Stimulated activated CD8-positive, alpha-beta memory T cell treated with anti-CD3 and anti-CD28 coated beads, Interleukin-2, amount 100 ng/mL, for 1 hour (primary cell): ENCODE measurements at places on chromosomes 1 and 21.

- no peak for DNase-seq
These were observed 618 bp upstream of the SERTAD4 start for GRCh38 chr1:210231846-210232510.

DNA sequence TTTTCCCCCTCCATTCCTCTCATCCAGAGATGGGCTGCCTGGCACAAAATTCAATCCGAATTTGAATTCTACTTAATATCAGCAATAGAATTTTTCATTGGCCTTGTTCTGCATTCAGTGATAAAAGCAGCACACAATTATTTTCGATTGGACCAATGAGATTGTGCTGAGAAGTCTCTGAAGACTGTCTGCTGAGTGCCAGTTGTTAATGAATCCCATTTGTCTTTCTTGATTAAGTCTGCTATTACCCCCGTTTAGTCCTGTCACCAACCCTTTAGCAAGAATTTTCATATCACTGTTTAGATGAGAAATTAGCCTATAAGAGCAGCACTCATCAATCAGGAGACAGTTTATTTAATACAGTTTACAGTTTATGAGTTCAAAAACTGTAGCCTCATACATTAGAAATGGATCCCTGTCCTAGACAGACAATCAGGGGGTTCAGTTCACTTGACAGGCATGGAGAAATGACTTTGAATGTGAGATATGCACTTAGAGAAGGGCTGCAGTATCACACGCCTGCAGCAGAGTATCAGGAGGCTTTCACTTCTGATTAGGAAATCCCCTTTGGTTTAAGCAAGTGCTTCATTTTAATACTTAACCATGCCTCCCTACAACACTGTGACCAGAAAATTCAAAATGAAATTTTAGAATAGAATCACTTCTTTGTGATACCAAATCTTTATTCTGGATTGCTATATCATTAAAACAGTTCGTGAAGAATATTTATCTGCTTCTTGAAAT lies 304.7 kb upstream of the PTBP2 start:
- DNase-seq: no peak

GRCh38 chr1:1326075-1326605 lies 1.5 kb downstream of the CPTP start:
- no peak for DNase-seq

DNA sequence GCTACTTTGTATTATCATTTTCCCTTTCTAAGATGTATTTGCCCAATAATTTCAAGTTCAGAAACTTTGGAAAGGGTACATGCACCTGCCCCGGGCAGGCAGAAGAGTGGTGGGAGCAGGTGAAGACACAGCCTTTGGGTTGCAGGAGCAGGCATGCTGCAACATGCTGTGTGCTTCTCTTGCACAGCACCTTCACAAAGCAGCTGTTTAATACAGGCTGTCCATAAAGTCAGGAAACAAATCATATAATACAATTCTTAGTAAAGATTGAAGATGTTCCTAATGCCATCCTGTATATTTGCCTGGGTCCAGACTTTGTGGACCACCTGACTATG lies 182.9 kb downstream of the ZNF281 start:
- DNase-seq: no peak

DNA sequence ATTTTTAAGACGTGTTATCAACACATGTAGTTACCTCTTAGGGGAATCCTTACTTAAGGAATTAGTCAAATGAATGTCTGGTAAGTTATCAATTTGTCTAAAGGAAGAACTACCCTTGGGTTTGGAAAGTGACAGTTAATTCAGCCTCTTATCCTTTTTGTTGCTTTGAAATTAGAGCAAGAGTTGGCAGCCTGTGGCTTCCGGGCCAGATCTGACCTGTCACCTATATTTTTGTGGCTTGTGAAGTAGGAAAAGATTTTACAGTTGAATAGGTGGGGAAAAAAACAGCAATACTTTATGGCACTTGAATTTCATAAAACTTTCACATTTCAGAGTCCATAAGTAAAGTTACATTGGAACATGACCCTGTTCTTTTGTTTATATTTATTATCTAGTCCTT lies 5.5 kb downstream of the MRPS6 start:
- DNase-seq: no peak

- no peak for DNase-seq
These were observed 41.8 kb downstream of the TRPM2 start for GRCh38 chr21:44395260-44395659.

GRCh38 chr1:1899266-1899966 lies 8.5 kb upstream of the GNB1 start:
- DNase-seq: no peak

DNA sequence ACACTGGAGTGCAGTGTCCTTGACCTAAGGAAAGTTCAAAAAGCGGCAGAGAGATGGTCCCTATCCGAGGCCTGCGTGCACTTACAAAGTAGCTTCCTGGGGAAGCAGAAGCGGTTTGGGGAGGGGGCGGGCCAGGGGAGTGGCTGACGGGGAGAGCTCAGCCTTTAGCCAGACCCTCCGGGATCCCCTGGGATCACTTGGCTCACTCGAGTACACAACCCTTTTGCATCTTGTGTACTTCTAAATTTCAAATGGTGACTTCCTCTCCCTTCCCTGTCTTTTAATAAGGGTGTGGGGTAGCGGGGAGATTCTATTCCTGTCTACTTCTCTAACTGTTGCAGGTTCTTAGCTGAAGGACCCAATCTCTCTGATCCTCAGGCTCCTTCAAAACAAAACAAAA lies 18.1 kb upstream of the SNX27 start:
- no peak for DNase-seq

GRCh38 chr1:99768524-99769245 lies 2.2 kb upstream of the FRRS1 start:
- no peak for DNase-seq

- no peak for DNase-seq
These were observed 83.4 kb upstream of the PLPPR4 start for GRCh38 chr1:99180915-99181314.

- no peak for DNase-seq
These were observed 25.0 kb downstream of the PBX1 start for GRCh38 chr1:164583835-164584539.

- DNase-seq: no peak
These were observed 67.0 kb downstream of the KIAA0319L start for GRCh38 chr1:35490250-35490649.

DNA sequence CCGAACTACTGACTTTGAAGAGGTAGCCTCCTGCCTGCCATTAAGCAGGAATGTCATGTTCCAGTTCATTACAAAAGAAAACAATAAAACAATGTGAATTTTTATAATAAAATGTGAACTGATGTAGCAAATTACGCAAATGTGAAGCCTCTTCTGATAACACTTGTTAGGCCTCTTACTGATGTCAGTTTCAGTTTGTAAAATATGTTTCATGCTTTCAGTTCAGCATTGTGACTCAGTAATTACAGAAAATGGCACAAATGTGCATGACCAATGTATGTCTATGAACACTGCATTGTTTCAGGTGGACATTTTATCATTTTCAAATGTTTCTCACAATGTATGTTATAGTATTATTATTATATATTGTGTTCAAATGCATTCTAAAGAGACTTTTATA lies 159.8 kb upstream of the SGIP1 start:
- no peak for DNase-seq

GRCh38 chr1:154975409-154976059 lies 1.1 kb downstream of the CKS1B start:
- DNase-seq: no peak

DNA sequence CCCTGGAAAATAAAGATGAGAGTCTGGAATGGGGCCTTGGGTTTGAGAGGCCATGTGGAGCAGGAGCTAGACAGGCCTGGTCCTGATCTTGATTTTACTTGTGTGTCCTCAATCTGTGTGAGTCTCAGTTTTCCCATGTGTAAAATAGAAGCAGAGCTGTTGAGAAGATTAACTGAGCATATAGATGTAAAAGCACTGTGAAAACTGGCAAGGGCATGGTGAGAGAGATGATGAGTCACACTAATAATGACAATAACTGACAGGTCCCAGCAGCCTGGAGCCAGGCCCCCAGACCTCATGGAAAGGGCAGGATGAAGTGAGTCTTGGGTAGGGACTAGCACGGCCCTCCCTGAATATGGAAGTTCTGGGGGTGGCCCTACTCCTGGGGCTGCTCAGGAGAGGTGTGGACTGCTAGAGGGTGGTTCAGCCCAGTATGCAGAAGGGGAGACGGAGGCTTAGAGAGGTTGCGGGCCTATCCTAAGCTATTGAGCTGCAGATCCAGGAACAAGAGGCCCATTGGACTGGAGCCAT lies 2.8 kb upstream of the AHDC1 start:
- DNase-seq: no peak

DNA sequence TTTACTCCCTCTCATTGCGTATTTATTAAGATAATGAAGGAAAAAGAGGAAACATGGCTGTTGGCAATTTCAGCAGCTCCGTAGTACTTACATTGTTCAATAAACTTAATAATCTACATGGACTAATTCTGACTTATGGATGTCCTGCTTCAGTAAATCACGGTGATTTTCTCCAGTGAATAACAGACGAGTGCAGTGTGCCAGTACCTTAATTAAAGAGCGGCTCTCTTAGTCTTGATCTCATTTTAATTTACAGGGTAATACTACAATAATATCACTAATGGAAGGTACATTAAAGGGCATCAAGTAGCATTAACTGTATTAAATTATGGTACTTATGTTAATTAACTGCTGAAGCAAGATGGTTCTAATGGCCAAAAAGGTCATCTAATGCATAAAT lies 187.2 kb downstream of the NTNG1 start:
- DNase-seq: no peak

GRCh38 chr1:234556245-234556943 lies 53.6 kb downstream of the IRF2BP2 start:
- DNase-seq: no peak

DNA sequence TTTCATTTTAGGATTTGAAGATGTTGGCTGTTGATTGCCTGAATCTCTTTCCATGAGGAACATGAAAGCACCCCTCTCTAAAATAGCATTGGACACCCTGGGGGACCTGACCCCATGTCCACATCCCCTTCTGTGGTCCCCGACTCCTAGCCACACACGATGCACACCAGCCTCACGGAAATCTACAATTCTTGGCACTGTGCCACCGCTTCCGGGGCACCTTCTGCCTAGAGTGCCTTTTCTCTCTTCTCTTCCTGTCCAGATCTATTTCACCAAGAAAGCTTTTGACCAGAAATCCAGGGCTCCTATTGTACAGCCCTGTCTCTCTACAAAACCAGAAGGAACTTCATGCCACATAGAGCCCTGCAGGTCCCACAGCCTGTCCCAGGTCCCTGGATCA lies 50.3 kb downstream of the MYSM1 start:
- DNase-seq: peak; percentile 2

DNA sequence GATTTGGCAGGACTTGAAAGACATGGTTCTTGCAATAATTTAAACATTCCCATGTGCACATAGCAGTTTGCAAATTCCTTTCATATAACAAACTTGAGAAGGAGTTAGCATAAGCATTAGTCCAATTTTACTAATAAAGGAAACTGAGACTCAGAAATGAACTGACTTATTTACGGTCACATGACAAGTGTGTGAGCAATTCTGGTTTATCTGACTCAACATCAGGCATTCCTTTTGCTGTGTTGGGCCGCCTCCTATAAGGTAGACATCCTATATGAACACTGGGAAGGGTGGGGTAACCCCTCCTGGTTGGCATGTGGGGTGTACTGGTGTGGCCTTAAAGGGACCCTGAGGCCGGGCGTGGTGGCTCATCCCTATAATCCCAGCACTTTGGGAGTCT lies 8.5 kb upstream of the CPT2 start:
- DNase-seq: no peak

- no peak for DNase-seq
These were observed 55.4 kb downstream of the LAMC2 start for GRCh38 chr1:183241471-183241870.

DNA sequence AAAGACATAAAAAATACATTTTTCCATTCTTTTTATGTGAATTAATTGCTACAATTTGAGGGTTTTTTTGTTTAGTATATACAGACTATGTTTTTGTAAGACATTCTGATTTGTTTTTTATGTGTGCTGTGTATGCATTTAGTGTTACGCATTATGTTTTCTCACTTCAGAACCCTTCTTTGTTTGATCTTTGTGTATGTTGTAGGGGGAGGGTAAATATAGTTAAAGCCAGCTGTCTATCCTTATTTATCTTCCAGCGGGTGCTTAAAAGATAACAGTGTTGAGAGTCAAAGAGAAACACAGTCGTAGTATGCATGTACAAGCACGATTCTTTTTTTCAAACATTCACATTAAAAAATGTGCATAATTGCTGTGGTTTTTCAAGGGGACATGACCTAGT lies 97.5 kb upstream of the KIAA1614 start:
- no peak for DNase-seq

DNA sequence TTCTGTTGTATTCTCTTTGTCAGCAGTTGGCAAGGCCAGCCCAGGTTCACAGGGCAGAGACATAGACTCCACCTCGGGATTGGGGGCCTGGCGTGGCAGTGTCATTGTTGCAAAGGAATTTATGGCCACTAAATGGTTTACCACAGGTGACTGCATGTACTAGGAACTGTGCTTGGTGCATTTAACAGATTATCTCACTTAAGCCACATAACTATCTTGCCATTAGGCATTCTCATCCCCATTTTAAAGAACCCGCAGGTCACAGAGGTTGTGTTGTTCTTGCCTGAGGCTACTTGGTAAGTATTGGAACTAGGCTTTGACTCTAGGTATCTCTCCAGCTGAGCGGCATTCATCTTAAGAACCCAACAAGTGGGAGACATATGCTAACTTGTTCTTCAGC lies 9.7 kb downstream of the TLCD4 start:
- no peak for DNase-seq

GRCh38 chr1:30852026-30852425 lies 56.5 kb downstream of the SDC3 start:
- no peak for DNase-seq

DNA sequence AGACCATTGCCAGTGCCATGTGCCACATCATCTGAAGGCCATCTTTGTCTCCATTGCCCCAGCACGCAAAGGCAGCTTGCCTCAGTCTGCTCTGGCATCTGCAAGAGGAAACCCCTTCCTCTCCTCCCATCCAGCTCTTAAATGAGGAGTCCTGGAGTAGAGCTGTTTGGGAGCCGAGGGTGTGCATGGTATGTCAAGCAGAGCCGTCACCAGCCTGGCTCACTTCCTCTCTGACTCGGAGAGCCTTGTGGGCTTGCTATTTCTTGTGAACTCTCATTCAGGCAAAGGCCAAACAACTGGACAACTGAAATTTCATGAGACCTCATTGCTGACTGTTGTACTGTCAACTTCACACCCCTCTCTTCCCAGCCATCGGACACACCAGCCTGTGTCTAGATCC lies 143.9 kb downstream of the SIPA1L2 start:
- DNase-seq: no peak

DNA sequence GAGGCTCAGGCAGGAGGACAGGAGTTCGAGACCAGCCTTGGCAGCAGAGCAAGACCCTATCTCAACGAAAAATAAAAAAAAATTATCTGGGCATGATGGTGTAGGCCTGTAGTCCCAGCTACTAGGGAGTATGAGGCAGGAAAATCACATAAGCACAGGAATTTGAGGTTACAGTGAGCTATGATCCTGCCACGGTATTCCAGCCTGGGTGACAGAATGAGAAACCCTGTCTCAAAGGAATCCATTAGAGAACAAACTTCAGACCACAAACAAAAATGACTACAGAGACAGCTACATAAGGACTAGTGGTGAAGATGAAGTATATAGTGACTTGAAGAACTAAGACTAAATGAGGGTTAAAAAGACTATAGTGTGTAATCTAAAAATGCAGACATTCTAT lies 233.1 kb downstream of the RERE start:
- no peak for DNase-seq

- DNase-seq: no peak
These were observed 981 bp downstream of the CLDN14 start for GRCh38 chr21:36478941-36479340.
